ENCODE measurements at places on chromosomes 12 and 14.
A peak's percentile ranks its signal among the peaks of the same experiment; 100 is the strongest.

DNA sequence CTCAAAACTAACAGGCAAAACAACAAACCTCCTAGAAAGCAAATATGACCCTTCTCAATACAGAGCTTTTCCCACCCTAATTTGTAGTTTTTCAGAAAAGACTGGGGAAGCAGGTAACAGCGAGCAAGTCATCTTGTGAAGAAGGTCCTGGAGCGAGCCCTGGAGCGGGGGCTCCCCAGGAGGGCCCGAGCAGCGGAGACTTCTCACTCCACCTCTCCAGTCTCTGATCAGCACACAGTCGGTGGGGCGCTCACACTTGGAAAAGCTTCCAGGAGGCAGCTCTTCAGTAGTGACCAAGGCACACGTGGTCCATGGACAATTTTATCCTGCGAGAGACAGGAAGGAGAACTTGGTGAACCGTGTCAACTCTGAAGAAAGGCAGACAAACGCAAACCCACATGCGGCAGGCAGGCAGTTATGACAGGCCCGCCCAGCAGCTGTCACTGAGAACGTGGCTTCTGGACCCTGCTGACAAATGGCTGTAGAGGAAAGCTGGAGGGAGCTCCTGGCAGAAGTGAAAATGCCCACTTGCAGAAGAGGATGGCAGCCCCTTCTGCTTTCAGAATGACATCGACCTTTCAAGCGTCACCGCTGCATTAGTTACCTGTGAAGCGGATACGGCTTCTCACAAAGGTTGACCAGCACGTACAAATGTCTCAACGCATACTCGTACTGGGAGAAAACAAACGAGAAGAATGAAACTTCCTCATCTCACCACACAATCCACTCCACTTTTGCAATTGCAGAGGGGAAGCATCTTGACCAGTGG, 44.2 kb downstream of the LGMN start:
- peak; percentile 48 for DNase-seq

DNA sequence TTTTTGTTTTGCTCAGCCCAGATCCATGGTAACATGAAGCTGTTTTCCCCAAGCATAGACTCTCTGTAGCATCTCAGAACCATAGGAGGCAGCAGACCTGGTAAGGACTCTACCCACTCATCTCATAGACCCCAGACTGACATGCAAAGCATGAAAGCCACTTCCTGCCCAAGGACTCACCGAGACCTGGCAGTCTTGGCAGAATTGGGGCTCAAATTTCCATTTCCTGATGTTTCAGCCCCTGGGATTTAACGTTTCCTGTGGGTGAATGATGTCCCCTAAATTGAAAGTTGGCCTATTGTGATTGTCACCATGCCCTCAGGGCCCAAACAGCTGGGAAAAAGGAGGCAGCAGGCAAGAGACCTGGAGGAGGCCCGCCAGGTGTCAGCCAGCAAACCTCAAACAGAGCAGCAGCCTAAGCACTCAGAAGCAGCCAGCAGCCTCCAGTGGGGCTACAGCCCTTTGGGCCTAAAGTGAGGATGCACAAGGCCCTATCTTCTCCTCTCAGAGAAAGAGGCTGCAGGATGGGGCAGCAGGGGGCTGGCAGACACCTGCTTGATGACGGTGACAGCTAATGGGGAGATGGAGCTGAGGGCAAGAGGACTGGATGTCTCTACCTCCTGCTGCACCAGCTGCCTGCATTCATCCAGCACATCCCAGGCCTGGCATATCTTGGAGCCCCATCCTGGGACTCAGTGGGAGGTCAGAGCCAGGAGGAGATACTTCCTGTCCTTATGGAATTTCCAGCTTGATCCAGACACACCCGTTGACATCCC, 8.5 kb downstream of the KRT85 start:
- DNase-seq = no peak

- DNase-seq = no peak
These were observed 17.2 kb downstream of the KLC1 start for GRCh38 chr14:103646189-103646588.

DNA sequence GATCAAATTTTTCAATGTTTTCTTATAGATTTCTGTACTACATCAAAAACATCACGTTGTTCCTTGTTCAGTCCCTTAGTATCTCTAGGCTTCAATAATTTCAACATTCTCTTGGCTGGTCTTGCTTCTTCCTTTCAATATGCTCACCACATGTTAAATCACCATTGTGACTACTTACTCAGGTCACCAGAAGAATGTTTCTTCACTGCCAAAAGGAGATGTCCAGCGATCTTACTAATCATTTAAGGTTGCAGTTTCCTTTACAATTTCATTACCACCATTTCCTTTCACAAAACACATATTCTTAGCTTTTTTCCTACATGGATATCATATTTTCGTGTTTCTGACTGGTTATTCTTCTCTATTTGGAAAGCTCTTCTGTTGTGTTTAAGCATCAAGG, 363.8 kb downstream of the NAV3 start:
- no peak for DNase-seq

DNA sequence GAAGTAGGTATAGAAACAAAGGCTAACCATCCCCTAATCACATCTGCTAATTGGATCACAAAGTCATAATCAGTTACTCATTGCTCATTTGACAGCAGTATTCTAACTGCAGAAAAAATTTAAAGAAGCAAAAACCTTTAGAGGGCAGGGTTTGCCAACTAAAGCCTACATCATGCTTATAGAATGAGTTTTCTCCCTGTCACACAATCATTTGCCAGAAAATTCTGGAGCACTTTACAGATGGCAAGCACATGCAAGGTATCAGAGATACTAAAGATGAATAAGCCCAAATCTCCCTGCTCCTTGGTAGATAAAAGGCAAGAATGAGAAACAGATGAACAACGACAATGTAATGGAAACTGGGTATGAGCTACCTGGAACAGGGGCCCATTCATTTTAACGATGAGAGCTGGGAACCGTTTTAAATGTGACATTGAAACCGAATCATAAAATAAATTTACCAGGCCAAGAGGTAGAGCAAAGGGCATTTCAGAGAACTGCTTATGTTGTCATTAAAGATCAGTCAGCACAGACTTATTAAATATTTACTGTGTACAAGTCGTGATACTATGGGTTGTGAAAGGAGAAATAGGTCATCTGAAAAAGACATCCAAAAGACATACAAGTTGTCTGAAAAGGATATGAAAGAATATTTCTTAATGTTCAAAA, 211.4 kb upstream of the ABCD2 start:
- DNase-seq = no peak

GRCh38 chr12:133135747-133136146, 5.3 kb downstream of the ZNF10 start:
- DNase-seq = no peak

GRCh38 chr12:6644903-6645302, 2.3 kb downstream of the ACRBP start:
- DNase-seq = peak; percentile 45

DNA sequence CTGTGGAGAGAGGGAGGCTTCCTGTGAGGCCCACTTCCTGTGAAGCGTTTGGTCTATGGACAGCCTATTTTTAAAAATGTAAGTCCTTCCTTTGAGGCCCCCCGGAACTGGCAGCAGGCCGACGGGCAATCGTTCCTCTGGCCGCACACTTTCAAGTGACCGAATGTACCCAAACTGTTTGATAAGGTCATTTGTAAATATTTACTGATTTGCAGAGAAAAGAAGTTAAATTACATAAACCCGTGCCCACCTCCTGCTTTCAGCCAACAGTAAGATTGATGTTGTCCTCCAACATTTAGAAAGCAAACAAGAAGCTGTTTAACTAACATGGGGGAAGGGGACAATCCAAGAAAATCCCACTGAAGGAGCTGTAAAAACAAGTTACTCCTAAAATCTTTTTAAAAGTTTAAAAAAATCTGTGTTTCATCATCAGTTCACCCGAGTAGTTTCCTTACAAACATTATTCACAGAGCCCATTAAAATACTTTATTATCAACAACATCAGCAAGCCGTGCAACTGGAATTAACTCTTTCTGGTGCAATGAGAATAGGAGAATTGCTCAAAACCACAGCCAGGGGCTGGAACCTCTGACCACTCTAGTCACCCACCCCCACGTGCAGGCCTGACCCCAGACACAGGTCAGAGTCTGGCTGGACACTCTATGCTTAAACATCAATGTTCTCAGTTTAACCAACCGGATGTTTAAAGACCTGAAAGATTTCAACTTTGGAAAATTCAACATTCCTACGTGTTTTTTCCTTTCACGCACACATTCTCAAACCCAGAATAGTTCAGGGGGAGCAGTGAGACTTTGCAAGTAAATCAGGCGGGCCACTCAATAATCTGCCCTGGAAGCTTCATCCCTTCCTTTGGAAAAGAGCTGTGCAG, 65.3 kb downstream of the FOXN3 start:
- DNase-seq = no peak

DNA sequence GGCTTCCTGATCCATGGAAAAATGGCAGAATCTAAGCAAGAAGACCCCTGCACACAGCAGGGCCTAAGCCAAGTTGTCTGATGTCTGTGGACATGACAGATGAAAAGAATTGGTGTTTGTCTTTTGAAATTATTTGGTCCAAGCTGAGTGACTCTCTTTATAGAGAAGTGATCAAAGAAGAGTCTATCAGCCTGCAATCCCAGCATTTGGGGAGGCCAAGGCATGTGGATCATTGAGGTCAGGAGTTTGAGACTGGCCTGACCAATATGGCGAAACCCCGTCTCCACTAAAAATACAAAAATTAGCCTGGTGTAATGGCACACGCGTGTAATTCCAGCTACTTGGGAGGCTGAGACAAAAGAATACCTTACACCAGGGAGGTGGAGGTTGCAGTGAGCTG, 64.8 kb upstream of the TUNAR start:
- DNase-seq = no peak

- no peak for DNase-seq
These were observed 118.6 kb downstream of the TRMT5 start for GRCh38 chr14:60862283-60862682.

- DNase-seq = no peak
These were observed 173.0 kb upstream of the E2F7 start for GRCh38 chr12:77238335-77238734.

DNA sequence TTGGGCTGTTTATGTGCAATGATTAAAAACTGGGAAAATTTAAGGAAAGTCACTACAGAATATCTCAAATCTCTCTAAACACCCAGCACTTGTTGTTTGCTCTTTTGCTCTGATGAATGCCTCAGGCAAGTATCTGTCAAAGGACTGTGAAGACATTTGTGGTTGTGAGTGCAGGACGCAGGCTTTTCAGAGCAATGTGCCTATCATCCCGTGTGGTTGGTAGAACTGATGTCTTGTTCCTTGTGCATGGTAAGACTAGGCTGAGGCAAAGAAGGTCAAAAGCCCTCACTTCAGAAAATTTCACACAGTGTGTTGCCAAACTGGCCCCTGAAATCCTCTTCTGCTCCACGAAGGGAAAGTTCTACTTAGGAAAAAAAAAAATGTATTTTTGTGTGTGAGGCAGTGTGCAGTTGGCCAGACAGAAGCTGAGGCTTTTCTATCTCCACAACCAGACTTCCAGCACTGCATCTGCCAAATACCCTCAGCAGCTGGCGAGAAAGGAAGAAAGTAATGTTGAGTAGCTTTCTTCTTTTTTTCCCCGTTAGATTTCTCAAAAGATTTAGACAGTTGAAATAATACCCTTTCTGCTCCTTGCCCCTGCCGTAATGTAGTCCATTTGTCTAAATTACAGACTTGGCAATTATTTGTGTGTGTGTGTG, 1103.1 kb downstream of the VRK1 start:
- no peak for DNase-seq

DNA sequence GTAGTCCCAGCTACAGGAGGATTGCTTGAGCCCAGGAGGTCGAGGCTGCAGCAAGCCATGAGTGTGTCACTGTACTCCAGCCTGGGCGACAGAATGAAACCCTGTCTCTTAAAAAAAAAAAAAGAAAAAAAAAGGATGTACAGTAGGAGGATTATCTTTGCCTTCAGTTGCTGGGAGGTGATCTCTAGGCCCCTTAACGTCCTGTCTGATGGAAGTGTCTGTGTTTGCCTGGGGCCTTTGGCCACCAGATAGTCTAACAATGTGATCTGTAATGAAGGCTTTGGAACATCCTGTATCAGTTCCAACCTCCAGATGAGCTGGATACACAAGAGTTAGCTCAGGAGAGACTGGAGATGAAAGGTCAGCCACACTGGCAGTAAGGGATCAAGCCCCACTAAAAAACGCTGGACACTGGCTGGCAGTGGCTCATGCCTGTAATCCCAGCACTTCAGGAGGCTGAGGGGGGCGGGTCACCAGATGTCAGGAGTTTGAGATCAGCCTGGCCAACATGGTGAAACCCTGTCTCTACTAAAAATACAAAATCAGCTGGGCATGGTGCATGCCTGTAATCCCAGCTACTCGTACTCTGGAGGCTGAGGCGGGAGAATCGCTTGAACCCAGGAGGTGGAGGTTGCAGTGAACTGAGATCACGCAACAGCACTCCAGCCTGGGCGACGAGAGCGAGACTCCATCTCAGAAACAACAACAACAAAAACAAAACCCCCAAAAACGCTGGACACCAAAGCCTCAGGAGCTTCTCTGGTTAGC, 19.0 kb upstream of the HNF1A start:
- no peak for DNase-seq

DNA sequence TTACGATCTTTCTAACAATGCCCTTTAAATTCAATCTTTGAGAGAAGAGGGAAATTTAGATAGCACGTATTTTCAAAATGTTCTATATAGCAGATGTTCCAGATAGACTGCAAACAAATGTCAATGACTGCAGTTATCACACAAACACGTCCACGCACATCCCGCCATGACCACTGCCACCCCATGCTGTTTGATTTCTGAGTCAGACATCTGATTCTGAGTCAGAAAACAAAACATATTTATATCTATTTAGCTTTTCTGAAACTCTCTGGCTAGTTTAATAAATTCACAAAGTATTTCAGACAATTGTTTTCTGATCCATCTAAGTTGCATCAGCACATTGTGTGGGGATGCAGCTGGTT, 105.9 kb upstream of the BCAT1 start:
- no peak for DNase-seq

- DNase-seq = no peak
These were observed 156.5 kb upstream of the AMIGO2 start for GRCh38 chr12:47236109-47236714.

DNA sequence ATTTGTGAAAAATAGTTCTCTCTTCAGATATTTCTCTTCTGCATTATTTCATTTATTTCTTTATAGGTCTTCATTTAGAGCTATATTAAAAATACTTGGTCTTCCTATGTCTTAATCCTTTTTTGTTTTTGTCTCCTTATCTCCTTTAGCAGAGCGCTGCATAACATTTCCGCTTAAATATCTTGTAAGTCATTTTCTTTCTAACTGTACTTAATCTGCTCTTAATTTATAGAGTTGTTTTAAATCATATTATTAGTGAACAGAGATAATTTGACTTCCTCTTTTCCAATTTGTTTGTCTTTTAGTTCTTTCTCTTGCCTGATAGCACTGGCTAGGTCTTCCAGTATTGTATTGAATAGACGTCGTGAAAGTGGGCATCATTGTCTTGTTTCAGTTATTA, 18.0 kb downstream of the LUM start:
- DNase-seq = no peak

DNA sequence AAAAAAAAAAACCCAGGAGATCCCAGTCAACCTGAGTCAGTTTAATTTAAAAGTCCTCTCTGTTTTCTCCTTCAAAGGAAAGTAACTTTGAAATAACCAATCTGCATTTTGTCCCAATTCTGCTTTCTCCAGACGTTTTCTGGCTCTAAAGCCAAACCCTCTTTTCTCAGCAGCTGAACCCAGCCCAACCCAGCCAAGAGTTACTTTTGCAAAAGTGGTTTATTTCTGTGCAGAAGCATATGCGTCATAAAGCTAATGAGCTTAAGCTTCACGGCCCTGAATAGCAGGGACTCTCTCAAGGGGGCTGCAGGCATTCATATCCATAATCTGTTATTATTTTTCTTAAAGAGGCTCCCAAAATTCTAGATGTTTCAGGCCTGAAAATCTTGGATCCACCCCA, 176.6 kb downstream of the GALC start:
- no peak for DNase-seq

- no peak for DNase-seq
These were observed 630.0 kb upstream of the TBX3 start for GRCh38 chr12:115313929-115314328.
